ENCODE measurements at places on chromosomes 13 and 19.

GRCh38 chr19:57161985-57162539 is 5.2 kb downstream of the DUXA start:
- no peak for DNase-seq

- DNase-seq = no peak
Observed at GRCh38 chr19:2841855-2842574, 740 bp downstream of the ZNF555 start.

DNA sequence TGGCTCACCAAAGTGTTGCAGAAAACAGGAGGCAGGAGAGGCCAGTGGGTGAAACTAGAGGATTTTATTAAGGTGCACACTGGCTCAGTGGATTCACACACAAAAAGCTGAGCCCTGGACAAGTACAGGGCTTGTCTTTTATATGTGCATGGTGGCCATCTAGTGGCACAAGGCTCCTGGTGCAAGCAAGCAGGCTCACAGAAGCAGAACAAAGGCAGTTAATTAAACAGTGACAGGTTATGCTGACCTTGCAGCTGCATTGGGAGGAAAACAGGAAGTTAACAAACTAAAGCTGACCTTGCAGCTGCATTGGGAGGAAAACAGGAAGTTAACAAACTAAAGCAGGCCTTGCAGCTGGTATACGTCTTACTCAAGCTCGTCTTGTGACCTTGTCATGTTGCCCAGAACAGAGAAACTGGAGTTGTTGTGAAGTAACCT is 65.3 kb upstream of the ZNF681 start:
- no peak for DNase-seq

DNA sequence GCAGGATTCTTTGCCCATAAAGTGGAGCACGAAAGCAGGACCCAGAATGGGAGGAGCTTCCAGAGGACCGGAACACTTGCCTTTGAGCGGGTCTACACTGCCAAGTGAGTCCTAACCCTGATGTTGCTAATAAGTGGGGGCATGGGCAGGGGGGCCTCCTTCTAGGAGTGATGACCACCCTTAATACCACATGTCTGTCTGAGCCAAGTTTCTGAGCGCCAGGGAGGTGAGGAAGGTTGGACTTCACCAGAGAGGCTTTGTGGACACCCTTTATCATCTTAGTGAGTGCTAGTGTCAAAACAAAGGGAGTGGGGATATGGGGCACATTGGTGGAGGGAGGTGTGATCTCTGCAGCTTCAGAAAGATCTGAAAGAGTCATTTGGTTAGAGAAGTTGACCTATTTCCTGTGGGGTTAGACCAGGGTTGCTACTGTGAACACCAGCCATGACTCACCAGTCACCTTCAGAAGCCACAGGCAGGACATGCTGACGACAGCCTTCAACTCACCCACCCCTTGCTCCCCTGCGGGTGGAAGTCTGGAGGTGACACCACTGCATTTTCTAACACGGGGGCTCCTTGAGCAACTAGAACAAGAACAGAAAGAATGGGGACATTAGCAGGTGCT is 8.8 kb downstream of the ALOX5AP start:
- peak; percentile 26 for DNase-seq

- DNase-seq = no peak
Observed at GRCh38 chr19:40005691-40006272, 8.9 kb downstream of the ZNF546 start.

- DNase-seq = no peak
Observed at GRCh38 chr13:38366954-38367645, 17.4 kb downstream of the UFM1 start.

DNA sequence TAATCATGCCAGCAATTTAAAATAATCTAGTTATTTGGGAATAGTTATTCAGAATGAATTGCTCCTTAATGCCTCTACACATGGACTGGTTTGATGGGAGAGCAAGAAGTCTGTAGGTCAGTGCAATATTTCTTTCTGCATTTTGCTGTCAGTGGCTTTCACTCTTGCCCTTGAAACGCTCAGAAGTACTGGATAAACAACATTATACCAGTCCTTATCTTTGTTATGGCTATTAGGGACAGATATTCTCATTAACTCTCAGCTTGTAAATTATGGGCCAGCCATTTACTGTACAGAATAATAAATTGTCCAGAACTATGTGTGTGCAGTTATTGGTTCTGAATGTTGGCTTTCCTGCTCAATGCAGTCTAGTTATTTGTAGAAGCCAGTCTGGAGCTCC is 224.4 kb downstream of the OXGR1 start:
- DNase-seq = no peak

- DNase-seq = peak; percentile 23
Observed at GRCh38 chr13:21435687-21436151, 23.4 kb downstream of the ZDHHC20 start.

DNA sequence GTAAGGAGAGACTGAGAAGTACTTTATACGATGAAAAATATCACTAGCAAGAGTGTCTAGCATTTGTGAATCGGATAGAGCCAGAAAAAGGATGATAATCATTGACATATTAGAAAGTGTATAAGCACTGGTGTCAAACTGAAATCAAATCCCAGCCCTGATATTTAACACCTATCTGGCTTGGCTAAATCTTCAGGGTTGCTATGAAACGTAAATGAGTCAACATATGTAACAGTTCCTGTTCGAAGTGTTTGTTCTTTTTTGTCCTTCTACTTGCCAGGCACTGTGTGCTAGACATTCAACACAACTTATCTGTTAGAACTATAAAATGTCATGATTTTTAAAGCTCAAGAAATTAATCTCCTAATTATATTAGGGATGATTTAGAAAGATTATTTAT is 40.8 kb downstream of the SERPINE3 start:
- no peak for DNase-seq

- DNase-seq = no peak
Observed at GRCh38 chr13:42820451-42820850, 39.1 kb downstream of the FAM216B start.

GRCh38 chr19:12703046-12703445 is 6.6 kb upstream of the FBXW9 start:
- DNase-seq = peak; percentile 50

GRCh38 chr19:45391346-45391745 is 13.5 kb downstream of the PPP1R13L start:
- DNase-seq = no peak

GRCh38 chr19:23999821-24000610 is 85.3 kb downstream of the ZNF726 start:
- DNase-seq = no peak

- DNase-seq = no peak
Observed at GRCh38 chr13:72782717-72783116, 784 bp downstream of the PIBF1 start.

- no peak for DNase-seq
Observed at GRCh38 chr19:43469160-43469480, 3.7 kb upstream of the LYPD3 start.

- DNase-seq = no peak
Observed at GRCh38 chr13:92221916-92222315, 823.5 kb downstream of the GPC5 start.

GRCh38 chr13:41199526-41199925 is 5.2 kb upstream of the KBTBD7 start:
- no peak for DNase-seq

GRCh38 chr13:76286178-76286577 is 600.0 kb downstream of the KCTD12 start:
- no peak for DNase-seq

- no peak for DNase-seq
Observed at GRCh38 chr19:8504919-8505318, 2.5 kb upstream of the PRAM1 start.

- no peak for DNase-seq
Observed at GRCh38 chr13:86757236-86757978, 913.8 kb upstream of the SLITRK5 start.

GRCh38 chr19:2254064-2254872 is 1.9 kb downstream of the JSRP1 start:
- DNase-seq = no peak

Measured in HTR-8/SVneo (cell line).